ENCODE measurements at places on chromosomes 4 and X.
A peak's percentile ranks its signal among the peaks of the same experiment; 100 is the strongest.

DNA sequence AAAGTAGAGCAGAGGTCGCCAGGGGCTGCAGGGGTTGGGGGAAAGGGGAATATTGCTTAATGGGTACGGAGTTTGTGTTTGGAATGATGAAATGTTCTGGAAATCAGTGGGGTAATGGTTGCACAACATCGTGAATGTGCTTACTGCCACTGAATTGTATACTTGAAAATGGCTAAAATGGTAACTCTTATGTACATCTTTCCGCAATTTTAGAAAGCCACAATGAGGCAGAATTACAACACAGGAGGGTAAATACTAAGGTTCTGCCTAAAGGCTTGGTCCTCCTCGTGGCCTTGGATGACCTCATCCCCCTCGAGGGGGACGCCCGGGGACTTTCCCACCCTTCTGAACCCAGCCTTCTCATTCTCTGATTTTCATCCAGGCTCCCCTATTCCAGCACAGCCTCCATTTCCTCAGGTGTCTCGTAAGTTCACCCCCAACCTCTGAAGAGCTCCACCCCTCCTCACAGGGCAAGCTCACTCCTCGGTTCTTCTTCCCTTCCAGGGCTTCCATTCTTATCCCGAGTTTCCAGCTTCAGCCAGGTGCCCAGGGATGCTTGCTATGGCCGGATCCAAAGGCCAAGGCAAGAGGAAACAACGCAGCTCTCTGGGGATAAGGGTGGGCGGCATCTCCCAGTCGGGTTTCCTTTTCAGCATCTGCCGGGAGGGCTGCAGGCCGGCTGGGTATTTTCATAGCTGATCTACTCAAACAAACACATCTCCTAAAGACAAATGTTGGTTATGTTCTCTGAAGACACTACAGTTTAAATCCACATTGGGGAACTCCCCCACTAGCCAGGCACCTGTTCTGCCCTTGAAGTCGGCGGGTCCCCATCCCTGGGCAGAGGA is 71.3 kb upstream of the ACSL1 start:
- DNase-seq, result no peak

DNA sequence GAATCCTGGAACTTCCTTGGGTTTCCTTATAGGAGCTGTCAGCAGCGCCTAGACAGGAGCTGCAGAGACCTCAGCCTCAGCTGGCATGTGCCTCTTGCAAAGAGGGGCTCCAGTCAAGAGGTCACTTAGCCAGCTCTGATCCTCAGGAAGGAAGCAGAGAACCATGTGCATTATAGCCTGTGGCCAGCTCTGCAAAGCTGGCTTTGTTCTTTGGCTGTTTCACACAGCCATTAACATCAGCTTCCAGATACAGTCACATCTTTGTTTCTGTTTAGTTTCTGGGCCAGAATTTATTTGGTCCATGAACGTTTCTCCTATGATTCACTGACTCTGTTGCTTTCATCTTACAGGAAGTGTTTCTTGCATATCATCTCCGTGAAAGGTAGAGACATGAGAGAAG is 92.4 kb downstream of the CC2D2A start:
- no peak for DNase-seq

GRCh38 chrX:12804655-12805054 is 13.4 kb downstream of the PRPS2 start:
- DNase-seq, result no peak

DNA sequence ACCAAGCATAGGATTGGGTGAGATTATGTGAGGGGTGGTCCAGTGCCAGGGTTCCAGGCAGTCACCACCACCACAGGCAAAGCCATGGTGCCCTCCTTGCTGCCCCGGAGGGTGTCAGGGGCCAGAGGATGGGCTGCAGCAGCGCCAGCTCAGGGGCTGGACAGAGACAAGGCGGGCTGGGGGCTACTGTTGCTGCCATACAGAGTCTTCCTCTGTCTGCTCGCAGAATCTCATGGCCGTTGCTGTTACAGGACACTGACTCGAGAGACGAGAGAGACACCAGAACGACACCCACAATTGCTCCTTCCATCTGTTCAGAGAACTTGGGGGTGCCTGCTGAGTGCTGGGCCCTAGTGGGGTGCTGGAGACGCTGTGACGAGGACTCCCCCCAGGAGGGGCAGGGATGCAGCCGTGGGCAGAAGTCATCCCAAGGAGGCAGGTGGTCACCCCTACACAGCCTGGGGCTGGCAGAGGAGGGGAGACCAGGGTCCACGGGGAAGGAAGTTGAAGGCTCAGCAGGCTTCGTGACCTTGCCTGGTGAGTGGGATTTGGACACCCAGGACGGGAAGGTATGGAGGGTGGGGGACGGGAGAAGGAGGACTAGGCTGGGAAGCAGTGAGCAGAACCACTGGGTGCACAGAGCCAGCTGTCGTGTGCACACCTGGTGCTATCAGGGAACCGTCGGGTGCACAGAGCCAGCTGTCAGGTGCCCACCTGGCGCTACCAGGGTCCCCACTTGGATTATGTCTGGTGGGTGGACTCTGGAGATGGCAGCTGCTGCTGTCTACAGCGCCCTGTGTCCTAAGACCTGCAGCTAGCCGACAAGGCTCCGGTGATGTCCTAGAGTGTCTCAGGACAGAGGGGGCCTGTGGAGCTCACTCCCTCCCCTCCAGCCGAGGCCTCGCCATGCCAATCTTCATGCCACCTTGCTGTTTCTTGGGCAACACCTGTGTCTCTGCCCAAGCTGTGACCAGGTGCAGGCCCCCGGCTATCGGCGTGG is 43.9 kb upstream of the HMX1 start:
- no peak for DNase-seq

- DNase-seq, result no peak
Measured at GRCh38 chr4:7168106-7168505, 24.2 kb upstream of the SORCS2 start.

GRCh38 chr4:178414881-178415446 is 972.7 kb upstream of the AGA start:
- DNase-seq, result peak; percentile 18

DNA sequence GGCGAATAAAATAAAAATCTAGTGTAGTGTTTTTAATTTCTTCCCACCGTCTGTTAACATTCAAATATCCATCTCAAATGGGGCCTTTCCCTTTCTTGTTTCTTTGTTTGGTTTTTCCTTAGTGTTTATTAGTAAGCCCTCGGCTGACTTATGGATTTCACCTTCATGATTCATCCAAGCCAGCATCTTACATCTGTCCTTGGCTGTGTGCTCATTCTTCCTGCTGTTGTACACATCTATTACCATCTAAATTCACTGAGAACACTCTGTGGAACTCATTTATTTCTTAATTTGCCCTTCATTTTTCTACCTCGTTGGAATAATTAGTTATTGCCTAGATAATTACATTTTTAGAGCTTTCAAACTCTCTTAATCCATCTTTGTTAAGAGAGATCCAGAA is 84.9 kb downstream of the SPCS3 start:
- no peak for DNase-seq

- no peak for DNase-seq
Measured at GRCh38 chr4:166252487-166253402, 379.7 kb downstream of the TLL1 start.

GRCh38 chr4:182536221-182536811 is 293.1 kb downstream of the TENM3 start:
- DNase-seq, result no peak

- DNase-seq, result no peak
Measured at GRCh38 chrX:122910697-122911096, 273.4 kb upstream of the GRIA3 start.

- DNase-seq, result no peak
Measured at GRCh38 chr4:134624365-134624764, 422.8 kb upstream of the PABPC4L start.

DNA sequence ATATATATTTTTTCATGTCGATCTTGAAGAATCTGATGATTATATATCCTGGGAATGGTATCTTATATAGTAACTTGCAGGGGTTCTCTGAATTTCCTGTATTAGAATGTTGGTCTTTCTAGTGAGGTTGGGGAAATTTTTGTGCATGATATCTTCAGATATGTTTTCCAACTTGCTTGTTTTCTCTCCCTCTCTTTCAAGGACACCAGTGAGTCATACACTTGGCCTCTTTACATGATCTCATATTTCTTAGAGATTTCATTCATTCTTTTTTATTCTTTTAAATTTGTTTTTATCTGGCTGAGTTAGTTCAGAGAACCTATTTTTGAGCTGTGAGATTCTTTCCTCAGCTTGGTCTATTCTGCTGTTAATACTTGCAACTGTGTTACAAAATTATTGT is 27.2 kb upstream of the C4orf17 start:
- no peak for DNase-seq

DNA sequence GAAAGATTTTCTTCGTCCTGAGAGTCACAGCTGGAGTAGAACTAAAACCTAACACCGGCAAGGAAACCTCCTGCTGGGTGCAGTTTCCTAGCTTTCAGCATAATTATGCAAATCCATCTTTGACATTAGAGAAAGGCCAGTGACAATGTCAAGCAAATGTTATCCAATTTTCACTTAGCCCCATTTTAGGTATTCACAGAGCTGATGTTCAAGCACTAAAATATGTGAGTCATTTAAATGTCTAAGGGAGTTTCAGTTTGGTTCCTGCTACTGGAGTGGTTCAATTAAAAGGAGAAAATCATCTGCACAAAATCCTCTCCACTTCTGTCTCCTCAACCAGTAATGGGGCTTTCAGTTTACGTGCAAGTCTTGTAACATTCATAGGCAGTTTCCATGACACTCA is 37.1 kb upstream of the AMOT start:
- no peak for DNase-seq

DNA sequence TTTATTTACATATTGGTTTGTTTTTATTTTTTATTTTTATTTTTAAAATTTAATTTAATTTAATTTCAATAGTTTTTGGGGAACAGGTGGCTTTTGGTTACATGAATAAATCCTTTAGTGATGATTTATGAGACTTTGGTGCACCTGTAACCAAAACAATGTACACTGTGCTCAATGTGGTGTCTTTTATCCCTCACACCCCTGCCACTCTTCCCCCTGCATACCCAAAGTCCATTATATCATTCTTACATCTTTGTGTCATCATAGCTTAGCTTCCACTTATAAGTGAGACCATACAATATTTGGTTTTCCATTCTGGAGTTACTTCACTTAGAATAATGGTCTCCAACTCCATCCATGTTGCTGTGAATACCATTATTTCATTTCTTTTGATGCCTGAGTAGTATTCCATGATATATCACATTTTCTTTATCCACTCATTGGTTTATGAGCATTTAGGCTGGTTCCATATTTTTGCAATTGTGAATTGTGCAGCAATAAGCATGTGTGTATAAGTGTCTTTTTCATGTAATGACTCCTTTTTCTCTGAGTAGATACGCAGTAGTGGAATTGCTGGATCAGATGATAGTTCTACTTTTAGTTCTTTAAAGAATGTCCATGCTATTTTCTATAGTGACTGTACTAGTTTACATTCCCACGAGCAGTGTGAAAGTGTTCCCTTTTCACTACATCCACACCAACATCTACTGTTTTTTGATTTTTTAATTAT is 157.1 kb downstream of the CPXCR1 start:
- no peak for DNase-seq

DNA sequence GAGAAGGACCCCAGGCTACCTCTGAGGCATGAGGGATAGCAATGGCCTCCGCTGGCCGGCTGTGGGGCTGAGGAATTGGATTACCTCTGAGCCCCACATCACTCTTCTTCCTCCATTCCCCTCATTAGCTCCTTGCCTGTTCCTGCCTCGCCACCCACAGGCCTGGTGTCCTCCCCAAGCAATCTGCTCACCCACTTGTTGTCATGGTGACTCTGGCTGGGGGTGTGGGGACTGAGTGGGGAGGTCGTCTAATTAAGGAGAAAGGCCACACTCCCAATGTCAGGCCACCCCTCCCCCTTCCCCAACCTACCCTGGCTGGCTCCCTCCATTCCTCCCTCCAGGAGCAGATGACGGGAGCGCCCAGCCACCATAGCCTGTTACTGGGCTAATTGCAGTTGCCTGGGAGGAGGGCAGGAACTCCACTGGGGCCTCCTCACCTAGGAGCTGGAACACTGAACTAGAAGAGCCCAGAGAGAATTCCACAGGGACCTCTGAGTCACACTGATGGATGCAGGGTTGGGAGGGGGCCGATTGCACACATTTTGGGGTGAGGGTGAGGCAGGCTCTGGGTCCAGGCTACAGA is 20.7 kb downstream of the NALF2 start:
- DNase-seq, result no peak

DNA sequence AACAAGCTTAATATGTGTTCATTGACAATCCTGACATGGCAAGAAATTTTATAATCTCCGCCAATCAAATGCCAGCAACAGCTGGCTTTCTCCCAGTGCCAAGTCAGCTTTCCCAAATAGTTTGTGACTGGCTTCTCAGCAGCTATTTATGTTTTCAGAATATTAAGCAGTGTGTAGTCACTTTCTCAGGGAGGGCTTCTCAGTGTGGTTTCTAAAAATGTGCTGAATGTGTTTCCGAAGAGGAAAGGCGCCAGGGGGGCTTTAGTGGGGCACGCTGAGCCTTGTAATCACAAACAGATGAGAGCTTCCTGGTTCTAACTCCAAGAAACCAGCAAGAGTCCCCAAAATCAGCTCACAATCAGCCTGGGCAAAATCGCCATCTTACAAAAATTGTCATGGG is 258.7 kb upstream of the CPEB2 start:
- DNase-seq, result no peak

- DNase-seq, result no peak
Measured at GRCh38 chr4:186704057-186704456, 19.6 kb downstream of the FAT1 start.

DNA sequence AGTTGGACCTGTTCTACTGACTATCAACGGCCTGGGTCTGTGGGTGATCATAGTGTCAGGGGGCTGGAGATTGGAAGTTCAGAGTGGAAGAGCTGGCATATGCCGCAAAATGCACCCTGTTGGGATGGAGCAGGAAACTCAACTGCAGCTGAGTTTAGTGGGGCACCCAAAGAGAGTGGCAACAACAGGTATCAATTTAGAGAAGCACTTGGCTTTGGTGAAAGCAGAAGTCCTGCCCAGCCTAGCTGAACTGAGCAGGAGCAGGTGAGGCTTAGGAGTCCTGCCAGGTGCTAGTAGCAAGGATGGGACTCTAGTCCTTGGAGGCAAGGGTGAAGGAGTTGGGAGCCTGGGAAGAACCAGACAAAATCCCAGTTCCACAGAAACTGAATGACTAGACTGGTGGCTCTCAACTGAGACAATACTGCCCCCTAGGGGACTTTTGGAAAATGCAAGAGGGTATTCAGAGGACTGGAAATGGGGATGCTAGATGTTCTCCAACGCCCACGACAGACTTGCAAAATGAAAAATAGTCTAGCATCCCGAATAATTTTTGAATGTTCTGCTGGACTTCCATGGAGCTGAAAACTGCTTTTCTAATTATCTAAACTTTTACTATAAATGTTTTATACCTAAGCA is 49.4 kb downstream of the RTL9 start:
- DNase-seq, result peak; percentile 52

DNA sequence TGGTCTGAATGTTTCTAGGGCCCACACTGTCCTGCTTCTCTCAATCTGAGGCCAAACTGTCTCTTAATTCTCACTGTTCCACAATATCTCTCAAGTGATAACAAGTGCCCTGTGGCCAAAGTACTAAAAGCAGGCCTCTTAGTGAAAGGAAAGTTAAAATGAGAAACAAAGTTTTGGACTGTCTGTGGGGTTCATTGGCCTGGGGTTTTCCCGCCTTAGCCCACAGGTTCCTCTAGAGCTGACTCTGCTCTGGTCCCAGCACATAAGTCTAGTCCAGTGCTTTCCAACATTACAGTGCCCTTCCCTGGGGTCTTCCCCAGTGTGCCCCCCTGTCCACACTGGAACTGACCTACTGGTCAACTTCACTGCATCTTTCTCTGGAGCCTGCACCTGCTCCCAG is 6.3 kb downstream of the MAGEB1 start:
- DNase-seq, result no peak

GRCh38 chr4:180304321-180304720 is 1938.9 kb upstream of the TENM3 start:
- DNase-seq, result no peak
